DMS79 treated with DMSO at 0.1 percent for 48 hours (cell line): ENCODE measurements at places on chromosomes 13 and 19.
A peak's percentile ranks its signal among the peaks of the same experiment; 100 is the strongest.

GRCh38 chr19:40221858-40222619, 3.9 kb upstream of the TTC9B start:
- peak; percentile 37 for DNase-seq

GRCh38 chr13:110509971-110510786, 51.3 kb downstream of the RAB20 start:
- no peak for DNase-seq

DNA sequence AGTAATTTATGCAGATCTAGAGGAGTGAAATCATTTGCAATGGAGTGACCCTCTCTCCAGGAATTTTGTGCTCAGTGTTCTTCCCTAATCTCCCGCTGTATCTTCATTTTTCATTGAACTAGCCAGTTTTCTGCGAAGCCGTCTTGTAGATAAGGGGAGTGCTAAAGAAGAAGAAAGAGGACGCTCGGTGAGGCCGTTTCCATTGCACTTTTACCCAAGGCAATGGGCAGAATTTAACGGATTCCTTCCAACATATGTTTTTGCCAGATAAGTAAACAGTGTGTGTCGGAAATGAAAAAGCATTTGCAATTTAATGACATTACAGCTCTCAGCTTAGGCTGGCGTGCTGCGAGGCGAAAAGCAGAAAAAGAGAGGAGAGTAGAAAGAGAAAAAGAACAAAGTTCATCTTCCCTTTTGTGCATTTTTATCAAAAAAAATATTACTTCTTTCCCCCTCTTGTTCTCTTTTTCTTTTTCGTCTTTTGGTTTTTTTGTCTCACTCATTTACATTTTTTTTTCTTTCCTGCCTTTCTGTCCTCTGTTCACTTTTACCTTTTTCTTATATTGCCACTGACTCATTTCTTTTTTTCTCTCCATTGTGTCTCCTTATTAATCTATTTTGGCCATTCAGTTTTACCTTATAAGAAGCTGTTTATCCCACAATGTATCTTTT, 49.9 kb downstream of the SOX21 start:
- no peak for DNase-seq

GRCh38 chr19:13784731-13785452, 10.4 kb upstream of the ZSWIM4 start:
- DNase-seq: no peak

DNA sequence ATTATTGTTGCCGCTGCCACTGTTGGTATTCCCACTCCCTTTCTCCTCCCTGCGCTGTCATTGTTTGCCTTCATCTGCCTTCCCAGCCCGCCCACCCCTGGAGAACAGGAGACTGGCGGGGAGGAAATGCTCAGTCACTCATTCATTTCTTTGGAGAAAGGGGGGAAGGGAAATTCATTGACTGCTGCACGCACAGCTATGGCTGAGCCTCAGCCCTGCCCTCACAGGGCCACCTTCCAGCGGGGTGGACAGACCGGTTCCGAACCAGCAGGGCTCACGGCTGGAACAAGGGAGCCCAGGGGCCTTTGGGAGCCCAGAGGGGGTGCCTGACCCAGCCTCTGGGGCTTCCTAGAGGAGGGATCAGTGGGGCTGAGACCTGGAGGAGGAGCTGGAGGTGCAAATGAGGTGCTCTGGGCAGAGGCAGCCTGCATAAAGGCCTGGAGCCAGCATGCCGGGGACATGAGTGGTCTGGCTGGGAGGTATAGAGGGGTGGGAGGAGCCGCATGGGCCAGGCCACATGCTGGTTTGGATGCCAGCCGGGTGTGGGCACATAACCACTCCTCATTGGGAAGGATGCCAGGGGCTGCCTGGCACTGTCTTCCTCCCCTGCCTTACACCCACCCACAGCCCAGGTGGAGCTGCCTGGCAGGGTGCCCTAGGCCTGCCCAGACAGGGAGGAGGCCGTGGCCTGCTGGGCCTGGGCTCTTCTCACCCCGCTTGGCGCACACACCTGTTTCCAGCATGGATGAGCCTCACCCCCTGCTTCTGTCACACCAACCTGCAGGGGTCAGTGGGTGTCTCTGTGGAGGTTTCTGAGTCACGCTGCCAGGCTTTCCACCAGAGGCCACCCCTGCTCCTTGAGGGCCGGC, 26.8 kb downstream of the PPP5C start:
- DNase-seq: peak; percentile 97

DNA sequence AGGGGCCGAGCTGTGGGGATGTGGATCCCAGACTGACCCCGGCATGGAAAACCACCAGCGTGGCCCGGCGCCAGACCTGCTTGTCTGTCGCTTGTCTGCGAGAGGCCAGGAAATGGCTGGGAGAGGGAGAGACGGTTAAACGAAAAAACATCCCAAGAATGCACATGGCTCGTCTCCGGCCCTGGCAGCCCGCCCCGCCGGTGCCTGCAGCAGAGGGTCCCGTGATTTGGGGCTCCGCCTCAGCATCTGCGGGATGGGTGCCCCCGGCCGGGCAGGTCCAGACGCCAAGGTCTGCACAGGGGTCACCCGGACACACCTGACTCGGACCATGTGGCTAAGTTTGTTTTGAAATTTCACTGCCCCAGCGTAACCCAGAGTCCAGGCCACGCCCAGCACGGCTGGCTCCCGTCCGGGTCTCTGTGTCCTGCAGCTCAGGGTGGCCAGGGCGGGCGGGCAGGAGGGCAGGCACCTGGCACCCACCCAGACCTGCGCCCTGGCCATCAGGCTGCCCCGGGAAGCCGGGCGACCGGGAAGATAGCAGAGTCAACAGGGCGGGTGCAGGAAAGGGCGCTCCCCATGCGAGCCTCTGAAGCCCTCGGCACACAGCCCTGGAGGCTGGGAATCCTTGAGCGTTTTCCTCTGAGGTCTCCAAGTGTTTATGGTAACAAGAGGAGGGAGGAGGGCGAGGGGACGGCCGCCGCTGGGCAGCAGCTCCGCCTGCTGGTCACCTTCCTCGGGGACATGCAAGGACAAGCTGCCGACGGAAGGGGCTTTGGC, 103.2 kb downstream of the GADD45B start:
- DNase-seq: peak; percentile 67

DNA sequence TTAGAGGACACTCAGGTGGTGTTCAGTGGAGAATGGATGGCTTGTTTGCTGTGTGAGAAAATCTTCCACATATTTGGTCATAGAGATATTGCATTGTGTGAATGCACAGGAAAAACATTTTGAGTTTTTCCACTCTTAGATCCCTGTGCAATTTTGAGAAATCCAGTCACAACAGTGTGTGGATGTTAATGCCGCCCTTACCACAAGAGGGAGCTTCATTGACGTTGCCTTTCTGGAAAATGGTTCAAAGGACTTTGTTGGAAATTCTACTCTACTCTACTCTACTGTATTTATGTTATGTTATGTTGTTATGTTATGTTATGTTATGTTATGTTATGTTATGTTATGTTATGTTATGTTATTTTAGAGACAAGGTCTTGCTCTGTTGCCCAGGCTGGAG, 13.4 kb downstream of the ZNF20 start:
- DNase-seq: no peak

GRCh38 chr19:48120505-48120904, 9.9 kb upstream of the PLA2G4C start:
- no peak for DNase-seq

DNA sequence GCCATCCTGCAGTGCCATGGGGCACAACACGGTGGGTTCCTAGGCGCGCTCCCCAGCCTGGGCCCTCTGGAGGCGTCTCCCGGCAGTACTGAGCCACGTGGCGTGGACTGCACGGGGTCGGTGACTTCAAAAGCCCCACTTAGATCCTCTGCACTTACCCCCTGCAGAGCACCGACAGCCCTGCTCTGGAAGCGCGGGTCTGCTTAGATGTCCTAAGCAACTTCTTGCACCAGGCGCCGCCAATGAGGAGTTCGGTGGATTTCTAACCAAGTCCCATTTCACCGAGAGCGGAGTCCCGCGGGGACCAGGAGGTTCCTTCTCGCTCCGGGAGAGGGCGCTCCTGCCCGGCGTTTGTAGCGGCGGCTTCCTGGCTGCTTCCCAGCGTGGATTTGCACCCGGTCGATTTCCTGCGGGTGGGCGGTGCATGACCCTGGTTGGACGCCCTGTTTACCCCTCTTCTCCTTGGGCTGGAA, 25.2 kb upstream of the ZNF845 start:
- no peak for DNase-seq

DNA sequence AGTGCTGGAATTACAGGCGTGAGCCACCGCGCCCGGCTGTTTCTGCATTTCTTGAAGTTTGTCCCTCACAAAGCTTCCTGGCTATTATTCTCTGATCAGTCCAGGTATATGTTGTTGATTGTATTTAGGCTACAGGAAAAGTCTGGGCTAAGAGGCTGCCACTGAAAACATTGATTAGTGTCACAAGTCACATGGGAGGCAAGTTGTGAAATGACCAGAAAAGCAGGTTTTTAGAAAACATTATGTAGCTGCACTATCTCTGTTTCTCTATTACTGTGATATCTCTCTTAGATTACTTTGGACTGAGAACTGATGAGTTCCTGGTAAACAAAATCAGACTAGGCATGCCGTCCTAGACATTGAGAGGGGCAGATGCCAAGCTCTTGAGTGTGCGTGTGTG, 16.0 kb upstream of the ZDHHC20 start:
- no peak for DNase-seq

DNA sequence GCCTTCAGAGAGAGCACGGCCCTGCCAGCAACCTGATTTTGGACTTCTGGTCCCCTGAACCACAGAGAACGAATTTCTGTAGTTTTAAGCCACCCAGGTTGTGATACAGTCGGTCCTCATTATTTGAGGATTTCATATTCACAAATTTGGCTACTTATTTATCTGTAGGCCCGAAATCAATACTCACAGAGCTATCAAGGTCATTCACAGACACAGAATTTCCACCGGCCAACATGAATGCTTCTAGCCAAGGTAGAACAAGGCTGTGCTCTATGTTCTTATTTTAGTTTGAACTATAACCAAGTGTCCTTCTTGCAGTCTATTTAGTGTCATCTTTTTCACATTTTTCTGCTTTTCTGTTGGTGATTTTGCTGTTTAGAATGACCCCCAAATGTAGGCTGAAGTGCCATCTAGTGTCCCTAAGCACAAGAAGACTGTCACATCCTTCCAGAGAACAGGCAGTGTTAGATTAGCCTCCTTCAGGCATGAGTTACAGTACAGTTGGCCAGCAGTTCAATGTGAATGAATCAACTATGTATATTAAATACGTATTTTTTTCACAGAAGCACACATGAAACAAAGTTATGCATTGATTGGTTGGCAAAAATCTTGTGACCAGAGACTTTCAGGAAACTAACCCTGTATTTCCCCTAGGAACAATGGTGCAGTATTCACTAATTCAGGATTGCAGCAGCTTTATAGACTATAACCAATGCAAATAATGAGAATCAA, 63.5 kb downstream of the C13orf42 start:
- no peak for DNase-seq

DNA sequence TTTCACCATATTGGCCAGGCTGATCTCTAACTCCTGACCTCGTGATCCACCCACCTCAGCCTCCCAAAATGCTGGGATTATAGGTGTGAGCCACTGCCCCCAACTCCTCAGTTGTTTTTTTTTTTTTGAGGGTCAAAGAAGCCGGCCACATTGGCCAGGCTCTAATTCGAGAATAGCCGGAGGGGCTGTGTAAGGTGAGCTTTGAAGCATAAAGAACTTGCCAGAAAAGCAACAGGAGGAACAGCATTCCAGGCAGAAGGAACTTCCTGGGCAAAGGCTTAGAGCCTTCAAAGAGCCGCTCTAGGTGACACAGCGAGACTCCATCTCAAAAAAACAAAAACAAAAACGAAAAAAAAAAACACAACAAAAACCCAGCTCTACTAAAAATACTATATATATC, 1.2 kb upstream of the BABAM1 start:
- no peak for DNase-seq

- DNase-seq: peak; percentile 4
These were observed at the start of gene SCN1B for GRCh38 chr19:35030257-35031071. Gene SCN1B (plus strand): TSS chr19:35030470. CDS start chr19:35030821, 351 bp downstream.

GRCh38 chr13:47480951-47481350, 520.1 kb downstream of the SUCLA2 start:
- no peak for DNase-seq

DNA sequence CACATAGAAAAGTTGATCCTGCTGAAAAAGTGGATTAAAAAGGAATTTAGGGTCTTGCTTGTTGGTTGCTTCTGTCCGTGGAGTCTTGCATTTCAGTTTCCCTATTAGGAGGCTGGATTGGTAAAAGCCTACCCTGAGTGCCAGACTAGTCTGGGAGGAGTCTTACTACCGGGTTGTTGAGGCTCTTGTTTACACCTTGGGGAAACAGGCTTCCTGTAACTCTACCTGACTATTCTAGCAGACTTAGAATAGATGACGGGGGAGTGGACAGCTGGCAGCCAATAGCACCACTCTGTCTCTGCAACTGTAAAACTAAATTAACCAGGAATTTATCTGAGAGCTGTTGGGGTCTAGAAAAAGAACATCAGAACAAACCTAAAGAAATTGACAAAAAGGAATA, 11.3 kb upstream of the MPHOSPH8 start:
- no peak for DNase-seq

GRCh38 chr19:38251564-38252051, 4.6 kb downstream of the PPP1R14A start:
- no peak for DNase-seq

GRCh38 chr19:45346449-45346848, 5.9 kb downstream of the KLC3 start:
- DNase-seq: peak; percentile 7

DNA sequence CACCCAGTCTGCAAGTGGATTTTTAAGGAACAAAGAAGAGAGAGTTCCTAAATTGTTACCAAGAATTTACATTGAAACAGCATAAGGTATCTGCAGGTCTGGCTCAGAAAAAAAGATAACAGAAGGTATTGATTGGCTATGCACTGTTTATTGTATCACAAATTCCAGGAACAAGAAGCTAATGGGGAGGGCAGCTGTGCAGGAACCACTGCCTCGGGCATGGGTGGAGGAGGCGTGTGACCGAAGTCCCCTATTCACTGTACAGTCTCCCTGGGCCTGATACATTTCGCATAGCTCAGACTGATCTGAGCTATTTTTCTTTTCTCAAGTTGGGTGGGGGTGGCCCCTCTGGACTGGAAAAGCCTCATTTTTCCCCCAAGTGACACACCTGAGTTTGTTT, 11.7 kb downstream of the NECTIN2 start:
- DNase-seq: no peak

GRCh38 chr19:51086153-51086850, 3.6 kb upstream of the KLK14 start:
- DNase-seq: no peak

DNA sequence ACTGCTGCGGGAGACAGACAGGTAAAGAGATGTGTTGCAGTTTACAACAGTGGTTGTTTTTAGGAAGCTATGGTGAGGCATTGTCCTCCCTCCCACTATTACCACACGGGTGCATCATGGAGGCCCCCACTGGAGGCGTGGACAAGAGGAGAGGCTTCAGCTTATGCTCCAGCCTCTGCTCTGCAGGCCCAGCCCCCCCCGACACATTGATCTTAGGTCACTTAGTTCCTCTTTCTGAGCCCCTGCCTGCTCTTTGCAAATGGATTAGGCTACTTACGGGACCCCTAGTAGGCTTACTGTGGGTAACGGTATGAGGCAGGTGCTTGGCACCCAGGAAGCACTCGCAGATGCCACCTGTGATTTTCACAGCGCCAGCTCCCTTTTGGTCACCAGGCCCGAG, 123.9 kb downstream of the SLC7A1 start:
- no peak for DNase-seq

GRCh38 chr19:17045907-17046502, 19.4 kb upstream of the CPAMD8 start:
- no peak for DNase-seq
